Pancreas (tissue), 10 donors: ENCODE measurements at places on chromosomes 2 and 18. TPM values are rescaled to one million over a fixed set of nuclear protein-coding genes. Genes with fewer than 3 reads are reported as not detected.

GRCh38 chr18:44870631-44871502 is 190.2 kb downstream of the SETBP1 start:
- no peak for DNase-seq
- peaks cover 7% of the 10 kb centered on the region for H3K4me1 ChIP-seq
- no peak overlapping the region for H3K27ac ChIP-seq
- no peak overlapping the region for H3K4me3 ChIP-seq
- no peaks in the 10 kb centered on the region for H3K27me3 ChIP-seq
- H3K36me3 ChIP-seq: no peaks in the 10 kb centered on the region

DNA sequence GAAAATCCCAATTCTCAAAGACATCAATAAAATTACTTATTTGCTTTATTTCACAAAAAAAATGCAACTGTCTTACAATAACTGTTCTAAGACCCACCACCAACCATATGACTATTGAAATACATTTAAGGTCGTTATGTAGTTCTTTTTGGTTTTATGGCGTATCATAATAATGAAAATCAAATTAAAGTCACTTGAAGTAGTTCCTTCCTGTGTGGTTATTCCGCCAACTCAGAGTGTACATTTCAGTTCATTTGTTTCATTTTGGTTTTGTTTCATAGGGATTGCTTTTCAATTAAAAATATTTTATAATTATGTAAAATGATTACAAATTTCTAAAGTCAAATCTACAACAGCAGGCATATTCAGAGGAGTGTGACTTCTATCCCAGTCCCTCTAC is 45.9 kb upstream of the AAK1 start:
- no peak overlapping the region for H3K4me3 ChIP-seq
- no peaks in the 10 kb centered on the region for H3K36me3 ChIP-seq
- H3K27ac ChIP-seq: no peak overlapping the region
- no peaks in the 10 kb centered on the region for H3K27me3 ChIP-seq
- DNase-seq: no peak

- no peaks in the 10 kb centered on the region for H3K27me3 ChIP-seq
- H3K4me3 ChIP-seq: no peak overlapping the region
- no peak overlapping the region for H3K27ac ChIP-seq
- no peaks in the 10 kb centered on the region for H3K36me3 ChIP-seq
- DNase-seq: no peak
- H3K4me1 ChIP-seq: no peaks in the 10 kb centered on the region
These were observed 377.7 kb upstream of the ST6GAL2 start for GRCh38 chr2:107263628-107264027.

GRCh38 chr2:127485051-127485693 is 41.1 kb downstream of the IWS1 start:
- no peak overlapping the region for H3K27ac ChIP-seq
- H3K4me1 ChIP-seq: no peaks in the 10 kb centered on the region
- H3K36me3 ChIP-seq: peaks cover 55% of the 10 kb centered on the region
- H3K4me3 ChIP-seq: no peak overlapping the region
- DNase-seq: no peak

- H3K4me3 ChIP-seq: peak overlapping the region; percentile 19
- H3K36me3 ChIP-seq: no peaks in the 10 kb centered on the region
- H3K27ac ChIP-seq: no peak overlapping the region
- DNase-seq: peak; percentile 64
- no peaks in the 10 kb centered on the region for H3K27me3 ChIP-seq
These were observed 62.1 kb upstream of the ACKR3 start for GRCh38 chr2:236507393-236508085.

DNA sequence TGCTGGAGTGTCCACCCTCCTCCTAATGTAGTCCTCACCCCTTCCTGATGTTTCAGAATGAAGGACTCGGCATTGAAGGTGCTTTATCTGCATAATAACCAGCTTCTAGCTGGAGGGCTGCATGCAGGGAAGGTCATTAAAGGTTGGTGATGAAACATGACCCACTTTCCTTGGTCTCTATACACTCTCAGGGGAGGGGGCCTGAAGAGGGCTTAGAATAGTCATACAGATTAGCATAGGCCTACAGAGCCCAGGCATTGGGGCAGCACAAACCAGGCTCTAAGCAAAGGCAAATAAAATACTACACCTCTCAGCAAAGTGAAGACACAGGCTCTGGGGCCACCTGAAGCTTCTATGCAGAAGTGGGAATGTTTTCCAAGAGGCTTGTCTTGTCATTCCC is 1.8 kb downstream of the IL36RN start:
- DNase-seq: no peak
- H3K4me3 ChIP-seq: no peak overlapping the region
- no peaks in the 10 kb centered on the region for H3K36me3 ChIP-seq
- H3K4me1 ChIP-seq: no peaks in the 10 kb centered on the region
- no peak overlapping the region for H3K27ac ChIP-seq
- no peaks in the 10 kb centered on the region for H3K27me3 ChIP-seq

DNA sequence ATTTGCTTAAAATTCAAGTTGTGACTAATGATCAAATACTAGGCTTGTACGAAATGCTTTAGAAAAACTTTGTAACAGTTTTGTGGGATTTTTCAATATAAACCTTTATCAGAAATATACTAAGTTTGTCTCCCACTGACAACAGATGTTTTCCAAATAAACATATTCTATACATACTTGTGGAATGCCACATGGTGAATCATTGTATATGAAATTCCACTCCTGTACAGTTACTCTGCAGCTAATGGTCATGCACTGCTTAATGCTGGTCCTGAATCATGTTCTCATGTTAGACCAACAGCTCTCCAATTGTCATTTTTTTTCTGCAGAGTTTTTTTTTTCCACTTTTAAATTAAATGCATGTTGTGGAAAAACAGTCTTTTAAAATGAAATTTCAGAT is 90.1 kb downstream of the DPP4 start:
- H3K36me3 ChIP-seq: no peaks in the 10 kb centered on the region
- no peaks in the 10 kb centered on the region for H3K27me3 ChIP-seq
- no peak overlapping the region for H3K27ac ChIP-seq
- DNase-seq: no peak
- no peaks in the 10 kb centered on the region for H3K4me1 ChIP-seq
- no peak overlapping the region for H3K4me3 ChIP-seq

- H3K4me1 ChIP-seq: no peaks in the 10 kb centered on the region
- H3K4me3 ChIP-seq: no peak overlapping the region
- DNase-seq: no peak
- no peak overlapping the region for H3K27ac ChIP-seq
- no peaks in the 10 kb centered on the region for H3K36me3 ChIP-seq
- H3K27me3 ChIP-seq: no peaks in the 10 kb centered on the region
These were observed 92.2 kb upstream of the DPP10 start for GRCh38 chr2:114350186-114350725.

DNA sequence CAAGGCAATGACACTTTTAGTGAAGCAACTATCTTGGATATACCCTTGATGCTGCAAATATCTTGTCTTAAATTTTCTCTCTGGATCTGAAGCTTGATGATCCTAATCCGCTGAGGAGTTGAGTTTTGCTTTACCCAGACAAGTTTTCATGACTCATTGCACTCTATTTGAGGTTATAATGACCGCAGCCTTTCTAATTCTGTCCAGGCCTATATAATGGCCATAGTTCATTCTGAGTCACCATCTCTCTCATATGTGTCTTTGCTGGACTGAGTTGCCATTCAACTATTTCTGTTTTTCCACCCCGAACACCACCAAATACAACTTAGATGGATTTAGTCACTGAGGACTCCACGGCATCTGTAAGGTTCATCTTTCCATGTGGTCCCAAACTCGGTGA is 802.1 kb upstream of the FAM98A start:
- H3K27ac ChIP-seq: no peak overlapping the region
- DNase-seq: no peak
- no peak overlapping the region for H3K4me3 ChIP-seq
- H3K4me1 ChIP-seq: no peaks in the 10 kb centered on the region

DNA sequence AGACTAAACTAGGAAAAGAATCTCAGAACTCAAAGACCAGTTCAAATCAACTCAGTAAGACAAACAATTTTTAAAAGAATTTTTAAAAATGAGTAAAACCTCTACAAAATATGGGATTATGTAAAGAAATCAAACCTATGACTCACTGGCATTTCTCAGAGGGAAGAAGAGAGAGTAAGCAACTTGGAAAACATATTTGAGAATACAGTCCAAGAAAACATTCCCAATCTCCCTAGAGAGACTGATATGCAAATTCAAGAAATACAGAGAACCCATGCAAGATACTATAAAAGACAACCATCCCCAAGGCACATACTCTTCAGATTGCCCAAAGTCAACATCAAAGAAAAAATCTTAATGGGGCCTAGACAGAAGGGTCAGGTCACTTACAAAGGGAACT is 162.7 kb downstream of the WDPCP start:
- no peak for DNase-seq
- no peaks in the 10 kb centered on the region for H3K36me3 ChIP-seq
- no peaks in the 10 kb centered on the region for H3K27me3 ChIP-seq
- H3K4me3 ChIP-seq: no peak overlapping the region
- H3K4me1 ChIP-seq: no peaks in the 10 kb centered on the region

DNA sequence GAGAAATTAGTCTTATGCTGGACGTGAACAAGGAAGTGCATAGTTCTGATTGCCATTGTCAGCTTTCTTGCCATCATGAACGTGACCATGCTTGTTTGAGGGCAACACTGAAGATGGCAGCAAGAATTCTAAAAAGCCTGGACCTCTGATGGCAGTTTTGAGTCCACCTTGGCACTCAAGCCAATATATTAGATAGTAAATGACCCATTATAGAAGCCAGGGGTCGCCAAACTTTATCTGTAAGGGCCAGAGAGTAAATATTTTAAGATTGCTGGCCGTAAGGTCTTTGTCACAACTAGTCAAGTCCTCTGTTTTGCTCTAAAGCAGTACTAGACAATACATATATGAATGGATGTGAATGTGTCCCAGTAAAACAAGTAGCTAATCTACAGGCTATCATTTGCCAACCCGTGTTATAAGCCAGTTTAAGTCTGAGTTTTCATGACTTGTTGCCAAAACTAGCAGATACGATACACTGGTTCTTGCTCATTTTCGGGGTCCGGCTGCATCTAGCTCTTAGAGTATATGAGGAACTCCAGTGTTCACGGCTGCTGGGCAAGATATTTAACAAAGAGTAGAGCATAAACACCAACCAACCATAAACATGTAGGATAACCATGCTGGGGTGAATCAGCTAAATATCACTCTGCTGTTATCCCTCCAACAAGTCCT is 73.1 kb upstream of the PELI1 start:
- H3K27ac ChIP-seq: no peak overlapping the region
- H3K27me3 ChIP-seq: no peaks in the 10 kb centered on the region
- H3K36me3 ChIP-seq: no peaks in the 10 kb centered on the region
- H3K4me3 ChIP-seq: no peak overlapping the region
- no peaks in the 10 kb centered on the region for H3K4me1 ChIP-seq

- no peak for DNase-seq
- H3K27me3 ChIP-seq: no peaks in the 10 kb centered on the region
- H3K36me3 ChIP-seq: no peaks in the 10 kb centered on the region
- H3K4me3 ChIP-seq: no peak overlapping the region
- no peak overlapping the region for H3K27ac ChIP-seq
- no peaks in the 10 kb centered on the region for H3K4me1 ChIP-seq
These were observed 250.8 kb upstream of the TCF4 start for GRCh38 chr18:55838841-55839240.

DNA sequence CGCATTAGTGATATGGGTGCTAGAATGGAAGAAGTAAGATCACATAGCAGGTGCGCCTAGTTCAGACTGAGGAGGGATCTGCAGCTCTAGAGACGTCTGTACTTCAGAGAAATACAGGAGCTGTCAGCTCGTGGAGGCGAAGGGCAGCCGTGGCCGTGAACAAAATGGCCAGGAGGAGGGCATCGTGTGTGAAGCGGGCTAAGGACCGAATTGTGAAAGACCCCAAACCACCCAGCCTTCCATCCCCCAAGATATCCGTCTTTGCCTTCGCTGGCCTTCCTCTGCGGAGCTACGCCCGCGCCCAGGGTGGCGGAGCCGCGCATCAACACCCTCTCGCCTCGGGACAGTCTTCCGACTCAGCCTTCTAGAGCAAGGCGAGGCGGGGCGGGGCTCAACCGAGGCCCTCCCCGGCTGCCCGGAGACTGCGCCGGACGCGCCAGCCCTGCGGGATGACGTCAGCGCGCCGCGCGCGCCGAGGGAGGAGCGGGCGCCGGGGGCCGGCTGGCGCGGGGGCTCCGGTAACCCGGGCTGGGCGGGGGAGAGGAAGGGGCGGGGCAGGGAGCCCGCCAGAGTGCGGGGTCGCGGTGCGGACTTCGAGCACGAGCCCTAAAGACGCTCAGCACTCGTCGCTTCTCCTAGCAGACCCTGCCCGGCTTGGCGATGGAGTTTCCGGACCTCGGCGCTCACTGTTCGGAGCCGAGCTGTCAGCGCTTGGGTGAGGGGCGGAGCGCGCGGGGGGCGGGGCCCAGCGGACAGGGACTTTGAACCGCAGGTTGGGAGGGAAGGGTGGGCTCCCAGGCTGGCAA is at the start of gene ZFAND2B:
ZFAND2B (plus strand) TSS at position 455 of the 806 bp plus-strand sequence; CDS start at position 661, 206 bp downstream.
- no peaks in the 10 kb centered on the region for H3K27me3 ChIP-seq
- H3K36me3 ChIP-seq: no peaks in the 10 kb centered on the region
- DNase-seq: peak; percentile 93
- peaks cover 5% of the 10 kb centered on the region for H3K4me1 ChIP-seq
- peak within 1 kb of the TSS; percentile 90 for H3K27ac ChIP-seq

- H3K36me3 ChIP-seq: no peaks in the 10 kb centered on the region
- no peak overlapping the region for H3K4me3 ChIP-seq
- H3K27me3 ChIP-seq: no peaks in the 10 kb centered on the region
- DNase-seq: no peak
These were observed 45.3 kb upstream of the PSME4 start for GRCh38 chr2:54015798-54016699.

DNA sequence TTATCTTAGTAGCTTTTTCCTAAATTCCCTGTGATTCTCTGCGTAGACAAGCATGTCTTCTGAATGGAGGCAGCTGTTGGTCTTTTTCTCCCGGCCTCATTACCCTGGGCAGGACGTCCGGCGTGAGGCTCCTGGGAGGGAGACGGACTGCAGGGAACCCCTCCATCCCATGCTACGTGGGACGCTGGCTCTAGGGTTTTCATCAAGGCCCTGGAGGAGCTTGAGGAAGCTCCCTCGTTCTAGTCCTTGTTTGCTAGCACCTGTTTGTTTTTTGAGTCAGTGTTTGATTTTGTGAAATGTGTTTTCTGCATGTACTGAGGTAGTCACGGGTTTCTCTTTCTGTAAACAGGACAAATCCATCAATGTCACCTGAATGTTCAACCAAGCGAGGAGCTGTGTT is 99.3 kb upstream of the TMEM18 start:
- no peak overlapping the region for H3K4me3 ChIP-seq
- H3K27ac ChIP-seq: no peak overlapping the region
- no peaks in the 10 kb centered on the region for H3K36me3 ChIP-seq
- H3K27me3 ChIP-seq: no peaks in the 10 kb centered on the region
- no peaks in the 10 kb centered on the region for H3K4me1 ChIP-seq
- no peak for DNase-seq

- no peaks in the 10 kb centered on the region for H3K27me3 ChIP-seq
- peak overlapping the region; percentile 71 for H3K27ac ChIP-seq
- H3K36me3 ChIP-seq: no peaks in the 10 kb centered on the region
- peak; percentile 90 for DNase-seq
- H3K4me1 ChIP-seq: peaks cover 25% of the 10 kb centered on the region
These were observed 182.6 kb upstream of the HAAO start for GRCh38 chr2:42974721-42975717.

G6PC2 gene
- 5.8 TPM for total RNA-seq

TUBB8B gene
- not detected for total RNA-seq

CDK15 gene
- 0.35 TPM for total RNA-seq

TPO gene
- 0.49 TPM for total RNA-seq

NPPC gene
- not detected for total RNA-seq

CDH2 gene
- total RNA-seq: 1.4 TPM
